Ascending aorta (tissue), 2 donors: ENCODE measurements at places on chromosomes 2 and 18. TPM values are rescaled to one million over a fixed set of nuclear protein-coding genes. Genes with fewer than 3 reads are reported as not detected.

DNA sequence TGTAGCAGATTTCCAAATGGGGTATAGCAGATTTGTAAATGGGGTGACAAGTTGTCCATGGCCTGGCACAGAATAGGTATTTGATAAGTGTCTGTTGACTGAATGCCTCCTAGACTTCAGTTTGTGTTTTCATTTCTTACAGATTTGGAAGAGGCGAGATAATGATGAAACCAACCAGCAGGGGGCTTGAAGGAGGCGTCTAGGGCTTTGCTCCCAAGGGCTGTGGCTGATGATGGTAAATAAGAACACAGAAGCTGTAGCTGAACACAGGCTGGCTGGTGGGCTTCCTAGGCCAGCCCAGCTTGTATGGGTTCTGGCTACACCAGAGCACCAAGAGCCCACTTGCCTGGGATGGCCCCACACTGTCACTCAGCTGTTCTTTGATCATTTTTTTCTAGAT is 19.4 kb downstream of the SFTPB start:
- no peak for DNase-seq

GRCh38 chr2:144477281-144477956 is 42.5 kb downstream of the ZEB2 start:
- no peak for DNase-seq

DNA sequence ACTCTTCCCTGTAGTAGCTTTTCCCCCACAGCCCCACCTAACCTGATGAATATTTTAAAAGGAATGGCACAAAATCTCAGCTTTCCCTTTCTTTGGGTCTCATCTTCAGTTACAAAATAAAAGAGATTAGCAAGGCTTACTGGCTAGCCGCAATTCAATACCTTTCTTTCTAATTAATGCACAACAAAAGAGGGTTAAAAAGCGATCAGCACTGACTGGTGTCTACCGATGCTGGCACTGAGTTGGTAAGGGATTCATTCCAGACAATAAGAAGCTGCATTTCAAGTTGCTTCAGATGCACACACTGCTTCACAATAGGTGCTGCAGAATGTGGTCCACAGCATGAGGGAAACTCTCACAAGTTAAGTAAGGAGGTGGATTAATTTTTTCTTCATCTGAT is 41.9 kb downstream of the HDHD2 start:
- no peak for DNase-seq

CD302 gene
- 30.9 TPM for total RNA-seq

- no peak for DNase-seq
Observed at GRCh38 chr2:207110715-207111114, 55.0 kb downstream of the KLF7 start.

RNF152 gene
- 9.6 TPM for total RNA-seq

GRCh38 chr2:109429567-109430328 is 184.0 kb downstream of the SEPTIN10 start:
- DNase-seq: no peak
